ENCODE measurements at places on chromosomes 16 and 17.

DNA sequence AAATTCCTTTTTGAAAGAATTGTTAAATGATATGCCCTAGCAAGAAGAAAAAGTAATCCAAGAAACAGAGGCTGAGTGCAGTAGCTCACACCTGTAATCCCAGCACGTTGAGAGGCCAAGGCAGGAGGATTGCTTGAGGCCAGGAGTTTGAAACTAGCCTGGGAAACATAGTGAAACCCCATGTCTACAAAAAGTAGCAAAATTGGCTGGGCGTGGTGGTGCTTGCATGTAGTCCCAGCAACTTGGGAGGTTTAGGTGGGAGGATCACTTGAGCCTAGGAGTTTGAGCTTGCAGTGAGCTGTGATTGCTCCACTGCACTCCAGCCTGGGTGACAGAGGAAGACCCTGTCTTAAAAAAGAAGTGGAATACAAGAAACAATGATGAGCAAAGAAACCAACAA lies 56.1 kb downstream of the NT5M start:
- H3K36me3 ChIP-seq = no peaks in the 10 kb centered on the region
- no peak overlapping the region for H3K27ac ChIP-seq
- H3K4me1 ChIP-seq = peaks cover 3% of the 10 kb centered on the region
- no peak for DNase-seq
- H3K27me3 ChIP-seq = peaks cover 3% of the 10 kb centered on the region

- H3K27ac ChIP-seq = peak overlapping the region; percentile 81
- H3K27me3 ChIP-seq = peaks cover 5% of the 10 kb centered on the region
- peak overlapping the region; percentile 82 for H3K4me3 ChIP-seq
- peaks cover 26% of the 10 kb centered on the region for H3K4me1 ChIP-seq
- no peak for DNase-seq
These were observed 2.8 kb downstream of the KRT10 start for GRCh38 chr17:40819528-40820125.

DNA sequence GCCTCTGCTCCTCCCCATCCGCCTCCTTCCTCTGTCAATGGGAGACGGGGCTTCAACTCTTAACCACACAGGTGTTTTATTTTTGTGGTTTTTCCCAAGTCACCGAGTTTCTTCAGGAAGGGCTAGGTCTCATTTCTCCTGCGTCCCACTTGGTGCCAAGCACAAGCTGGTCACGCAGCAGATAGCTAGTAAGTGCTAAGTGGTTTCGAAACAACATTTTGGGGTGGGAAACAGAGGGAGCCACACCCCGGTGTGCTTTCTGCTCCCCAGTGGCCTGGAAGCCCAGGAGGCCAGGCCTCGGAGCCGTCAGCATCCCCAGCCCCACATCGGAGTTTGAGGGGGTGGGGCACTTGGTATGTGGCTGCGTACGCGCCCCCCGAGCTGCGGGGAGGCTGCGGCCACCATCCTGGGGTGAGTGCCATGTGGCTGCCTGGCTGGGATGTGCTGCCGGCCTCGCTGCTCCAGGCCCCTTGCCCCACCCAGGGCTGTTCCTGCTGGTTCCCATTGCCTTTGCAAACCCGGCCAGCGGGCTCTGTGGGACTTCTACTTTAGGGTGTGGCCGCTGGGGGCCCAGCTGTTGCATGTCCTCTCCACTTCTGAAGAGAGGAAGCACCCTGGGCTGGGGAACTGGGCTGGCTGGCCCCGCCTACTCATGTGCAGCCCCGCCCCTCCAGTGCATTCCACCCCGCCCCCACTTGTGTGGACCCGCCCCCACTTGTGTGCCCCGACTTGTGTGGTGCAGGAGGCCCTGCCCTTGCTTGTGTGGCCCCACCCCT lies 55.6 kb downstream of the BAIAP2 start:
- no peak overlapping the region for H3K4me3 ChIP-seq
- H3K27me3 ChIP-seq = peaks cover 2% of the 10 kb centered on the region
- H3K4me1 ChIP-seq = peaks cover 18% of the 10 kb centered on the region
- DNase-seq = peak; percentile 32
- peaks cover 1% of the 10 kb centered on the region for H3K36me3 ChIP-seq

DNA sequence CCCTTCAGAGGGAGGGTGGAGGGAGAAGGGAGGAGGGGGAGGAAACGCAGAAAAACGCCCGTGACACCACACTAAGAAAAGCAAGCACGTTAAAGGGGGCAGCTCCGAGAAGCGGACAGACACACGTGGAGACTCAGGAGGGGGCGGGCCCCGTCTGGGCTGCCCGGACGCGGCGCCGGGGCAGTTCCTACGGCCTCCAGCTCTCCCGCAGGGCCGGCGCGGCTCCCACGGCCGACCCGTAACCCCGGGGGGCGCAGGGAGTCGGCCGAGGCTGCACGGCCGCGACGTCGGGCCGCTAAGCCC lies 362 bp downstream of the KLHDC4 start:
- peaks cover 2% of the 10 kb centered on the region for H3K27me3 ChIP-seq
- peaks cover 43% of the 10 kb centered on the region for H3K4me1 ChIP-seq
- peak; percentile 38 for DNase-seq
- H3K27ac ChIP-seq = peak overlapping the region; percentile 95
- H3K36me3 ChIP-seq = peaks cover 37% of the 10 kb centered on the region
- H3K4me3 ChIP-seq = peak overlapping the region; percentile 99

GRCh38 chr17:69480245-69480644 lies 65.7 kb downstream of the MAP2K6 start:
- H3K36me3 ChIP-seq = no peaks in the 10 kb centered on the region
- H3K27me3 ChIP-seq = no peaks in the 10 kb centered on the region
- H3K4me3 ChIP-seq = no peak overlapping the region
- H3K27ac ChIP-seq = no peak overlapping the region

DNA sequence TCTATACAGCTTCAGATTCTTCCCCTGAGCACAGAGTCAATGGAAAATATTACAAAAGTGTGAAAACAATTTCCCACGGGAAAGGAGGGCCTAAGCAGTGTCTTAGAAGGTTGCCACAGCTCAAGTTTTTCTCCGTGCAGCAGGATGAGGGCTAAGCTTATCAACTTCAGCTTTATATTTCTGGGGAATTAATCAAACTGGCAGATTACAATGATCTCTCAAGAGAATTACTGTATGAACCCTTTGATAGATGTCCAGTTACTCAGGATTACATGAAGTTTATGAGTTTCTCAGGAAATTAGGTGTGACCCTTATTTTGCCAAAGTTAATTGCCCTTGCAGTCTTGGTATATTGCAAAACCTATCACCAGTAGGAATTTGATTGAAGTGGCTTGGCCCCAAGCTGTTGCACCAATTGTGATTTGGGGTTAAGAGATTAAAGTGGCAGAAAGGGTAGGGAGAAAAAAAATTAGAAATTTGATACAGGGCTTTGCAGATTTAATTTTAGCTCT lies 298.4 kb downstream of the MAP2K6 start:
- H3K27me3 ChIP-seq = peaks cover 5% of the 10 kb centered on the region
- H3K27ac ChIP-seq = no peak overlapping the region
- H3K4me1 ChIP-seq = peaks cover 13% of the 10 kb centered on the region
- H3K4me3 ChIP-seq = no peak overlapping the region

- H3K27me3 ChIP-seq = no peaks in the 10 kb centered on the region
- H3K27ac ChIP-seq = no peak overlapping the region
- no peak for DNase-seq
These were observed 4.4 kb upstream of the FBF1 start for GRCh38 chr17:75945211-75945610.

DNA sequence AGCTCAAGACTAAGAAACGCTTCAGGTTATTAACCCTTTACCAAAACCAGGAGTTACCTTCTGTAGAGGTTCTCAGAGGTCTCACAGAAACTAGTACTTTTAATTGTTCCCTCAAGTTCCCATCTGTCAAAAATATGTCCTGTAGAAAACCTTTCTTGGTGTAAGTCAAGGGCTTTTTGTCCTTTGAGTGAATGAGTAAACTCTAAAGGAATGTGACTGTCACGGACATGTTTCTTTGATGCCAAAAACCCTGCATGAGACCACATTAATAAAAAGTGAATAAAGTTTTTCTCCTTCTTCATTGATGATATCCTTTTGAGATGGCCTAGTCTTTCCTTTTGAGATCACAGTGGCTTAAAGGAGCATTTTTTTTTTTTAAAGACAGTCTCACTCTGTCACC lies 102.9 kb downstream of the NLK start:
- DNase-seq = no peak
- no peak overlapping the region for H3K4me3 ChIP-seq
- no peaks in the 10 kb centered on the region for H3K27me3 ChIP-seq

- H3K4me1 ChIP-seq = no peaks in the 10 kb centered on the region
- no peaks in the 10 kb centered on the region for H3K36me3 ChIP-seq
- H3K4me3 ChIP-seq = no peak overlapping the region
- no peak for DNase-seq
These were observed 16.0 kb downstream of the HOXB4 start for GRCh38 chr17:48561884-48562810.

- no peak overlapping the region for H3K27ac ChIP-seq
- no peaks in the 10 kb centered on the region for H3K36me3 ChIP-seq
These were observed 81.1 kb downstream of the MAF start for GRCh38 chr16:79519448-79519847.

- peaks cover 18% of the 10 kb centered on the region for H3K27me3 ChIP-seq
- H3K4me1 ChIP-seq = peaks cover 6% of the 10 kb centered on the region
- DNase-seq = no peak
- H3K4me3 ChIP-seq = no peak overlapping the region
- H3K36me3 ChIP-seq = no peaks in the 10 kb centered on the region
- no peak overlapping the region for H3K27ac ChIP-seq
These were observed 8.5 kb upstream of the RNF222 start for GRCh38 chr17:8406174-8406573.

GRCh38 chr16:79874391-79874790 lies 273.9 kb upstream of the MAF start:
- H3K36me3 ChIP-seq = no peaks in the 10 kb centered on the region
- no peaks in the 10 kb centered on the region for H3K4me1 ChIP-seq
- H3K4me3 ChIP-seq = no peak overlapping the region
- no peak overlapping the region for H3K27ac ChIP-seq
- H3K27me3 ChIP-seq = peaks cover 2% of the 10 kb centered on the region

- no peaks in the 10 kb centered on the region for H3K4me1 ChIP-seq
- H3K27ac ChIP-seq = no peak overlapping the region
- H3K27me3 ChIP-seq = peaks cover 4% of the 10 kb centered on the region
- H3K4me3 ChIP-seq = no peak overlapping the region
- no peak for DNase-seq
These were observed 541.9 kb upstream of the CDH11 start for GRCh38 chr16:65663774-65664173.

- H3K36me3 ChIP-seq = peaks cover 82% of the 10 kb centered on the region
- peak overlapping the region; percentile 81 for H3K27ac ChIP-seq
- no peak for DNase-seq
- no peaks in the 10 kb centered on the region for H3K27me3 ChIP-seq
- peaks cover 96% of the 10 kb centered on the region for H3K4me1 ChIP-seq
- no peak overlapping the region for H3K4me3 ChIP-seq
These were observed 9.2 kb downstream of the HERPUD1 start for GRCh38 chr16:56941092-56941491.

DNA sequence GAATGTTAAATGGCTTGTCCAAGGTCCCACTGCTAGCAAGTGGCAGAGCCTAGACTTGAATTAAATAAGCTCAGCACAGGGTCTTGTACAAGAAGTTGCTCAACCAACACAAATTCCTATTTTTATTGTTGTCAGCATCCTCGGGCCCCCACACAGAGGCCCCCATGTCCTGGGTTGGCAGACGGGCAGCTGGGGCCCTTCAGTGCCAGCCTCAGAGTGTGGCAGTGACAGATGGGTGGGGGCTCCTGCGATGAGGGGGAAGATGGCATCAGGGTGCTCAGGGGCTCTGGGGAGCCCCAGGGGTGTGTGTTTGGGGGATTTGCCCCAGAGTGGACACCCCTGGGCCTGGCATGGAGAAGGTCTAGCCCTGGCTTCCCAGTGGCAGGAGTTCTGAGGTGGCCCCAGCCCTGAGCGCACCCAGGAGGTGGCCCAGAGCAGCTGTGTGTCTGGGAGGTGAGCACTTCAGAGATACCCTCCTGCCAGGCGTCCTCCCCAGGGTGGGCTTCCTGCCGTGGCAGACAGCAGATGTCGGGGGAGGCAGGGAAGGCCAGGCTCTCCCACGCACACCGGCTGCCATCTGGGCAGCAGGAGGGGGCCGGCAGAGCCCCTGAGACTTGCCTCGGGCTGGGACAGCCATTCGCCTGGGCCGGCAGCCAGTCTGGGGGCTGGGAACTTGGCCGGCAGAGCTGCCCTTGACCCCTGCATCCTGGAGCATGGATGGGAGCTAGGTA lies 150.8 kb downstream of the C16orf78 start:
- H3K4me3 ChIP-seq = no peak overlapping the region
- H3K27ac ChIP-seq = no peak overlapping the region
- peaks cover 3% of the 10 kb centered on the region for H3K27me3 ChIP-seq

DNA sequence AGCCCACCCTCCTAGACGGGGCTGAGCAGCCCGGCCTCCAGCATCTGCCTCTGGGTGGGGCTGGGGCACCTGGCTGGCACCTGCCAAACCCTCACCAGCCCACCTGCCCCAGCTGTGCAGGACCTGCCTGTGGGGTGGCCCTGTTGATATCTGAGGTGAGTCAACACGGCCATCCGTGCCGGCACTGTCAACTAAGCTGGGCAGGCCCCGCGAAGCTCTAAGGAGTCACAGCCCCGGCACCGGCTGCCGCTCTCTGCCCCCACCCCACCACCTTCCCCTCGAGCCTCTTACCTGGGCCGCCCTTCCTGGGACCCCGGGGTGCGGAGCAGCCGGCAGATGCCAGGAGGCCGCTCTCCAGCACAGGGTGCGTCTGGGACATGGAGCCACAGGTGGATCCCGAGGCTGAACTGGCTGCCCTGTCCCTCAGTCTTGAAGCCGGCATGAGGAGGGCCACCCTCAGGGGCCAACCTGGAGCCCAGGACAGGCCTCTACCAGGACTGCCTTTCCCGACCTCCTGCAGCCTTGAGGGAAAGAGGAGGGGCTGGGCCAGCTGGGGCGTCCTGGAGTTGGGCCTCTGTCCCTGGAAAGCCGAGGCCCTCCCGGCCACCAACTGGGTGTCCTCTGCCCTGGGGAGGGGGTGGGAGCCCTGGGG lies 515 bp downstream of the CBFA2T3 start:
- H3K27ac ChIP-seq = no peak overlapping the region
- H3K4me1 ChIP-seq = peaks cover 7% of the 10 kb centered on the region
- no peak for DNase-seq
- peak overlapping the region; percentile 36 for H3K4me3 ChIP-seq

DNA sequence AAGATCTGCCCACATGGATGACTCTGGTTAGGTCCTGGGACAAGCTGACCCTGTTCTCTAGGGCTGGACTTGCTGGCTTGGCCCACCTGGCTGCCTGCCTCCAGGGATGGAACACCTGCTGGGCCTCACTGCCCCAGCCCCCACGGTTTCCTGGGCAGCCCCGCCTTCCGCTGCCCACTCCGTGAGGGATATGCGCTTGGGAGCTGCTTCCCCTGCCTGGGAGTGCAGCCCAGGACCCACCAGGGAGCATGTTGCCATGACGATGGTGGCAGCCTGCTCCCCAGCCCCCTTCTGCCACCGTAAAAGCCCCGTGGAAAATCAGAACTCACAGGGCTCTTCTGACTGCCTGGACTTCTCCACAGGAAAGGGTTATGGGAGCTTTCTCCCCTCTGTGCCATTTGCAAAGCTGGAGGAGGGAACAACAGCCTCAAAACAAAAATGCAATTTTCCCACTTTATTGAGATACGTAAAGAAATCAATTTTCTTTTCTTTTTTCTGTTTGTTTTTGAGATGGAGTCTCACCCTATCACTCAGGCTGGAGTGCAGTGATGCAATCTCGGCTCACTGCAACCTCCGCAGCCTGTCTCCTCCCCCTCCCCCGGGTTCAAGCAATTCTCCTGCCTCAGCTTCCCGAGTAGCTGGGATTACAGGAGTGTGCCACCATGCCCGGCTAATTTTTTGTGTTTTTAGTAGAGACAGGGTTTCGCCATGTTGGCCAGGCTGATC lies 18.0 kb upstream of the GAS7 start:
- H3K27ac ChIP-seq = no peak overlapping the region
- H3K27me3 ChIP-seq = peaks cover 2% of the 10 kb centered on the region
- H3K4me3 ChIP-seq = no peak overlapping the region
- no peaks in the 10 kb centered on the region for H3K36me3 ChIP-seq
- DNase-seq = no peak
- no peaks in the 10 kb centered on the region for H3K4me1 ChIP-seq
